ENCODE measurements at places on chromosomes 5 and 9.

- no peak for DNase-seq
These were observed 54.4 kb upstream of the EXOC3 start for GRCh38 chr5:388266-389196.

- no peak for DNase-seq
These were observed 14.9 kb downstream of the LHFPL2 start for GRCh38 chr5:78633700-78634099.

DNA sequence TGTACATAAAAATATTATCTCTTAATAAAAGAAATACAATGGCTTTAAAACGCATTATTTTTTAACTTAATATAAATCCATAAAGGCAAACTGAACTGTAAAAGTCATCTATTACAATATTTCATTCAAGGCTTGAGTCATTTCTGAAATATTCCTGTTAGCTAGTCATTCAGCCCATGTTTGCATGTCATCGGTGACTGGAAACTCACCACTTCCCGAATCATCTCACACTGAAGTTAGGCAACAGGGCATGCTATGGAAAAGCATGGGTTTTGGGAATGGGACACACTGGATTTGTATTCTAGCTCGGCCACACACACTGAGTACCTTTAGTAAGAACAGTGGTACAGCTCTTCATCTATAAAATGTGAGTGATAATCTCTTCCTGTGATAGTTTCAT lies 691.1 kb upstream of the C9orf72 start:
- DNase-seq = no peak

DNA sequence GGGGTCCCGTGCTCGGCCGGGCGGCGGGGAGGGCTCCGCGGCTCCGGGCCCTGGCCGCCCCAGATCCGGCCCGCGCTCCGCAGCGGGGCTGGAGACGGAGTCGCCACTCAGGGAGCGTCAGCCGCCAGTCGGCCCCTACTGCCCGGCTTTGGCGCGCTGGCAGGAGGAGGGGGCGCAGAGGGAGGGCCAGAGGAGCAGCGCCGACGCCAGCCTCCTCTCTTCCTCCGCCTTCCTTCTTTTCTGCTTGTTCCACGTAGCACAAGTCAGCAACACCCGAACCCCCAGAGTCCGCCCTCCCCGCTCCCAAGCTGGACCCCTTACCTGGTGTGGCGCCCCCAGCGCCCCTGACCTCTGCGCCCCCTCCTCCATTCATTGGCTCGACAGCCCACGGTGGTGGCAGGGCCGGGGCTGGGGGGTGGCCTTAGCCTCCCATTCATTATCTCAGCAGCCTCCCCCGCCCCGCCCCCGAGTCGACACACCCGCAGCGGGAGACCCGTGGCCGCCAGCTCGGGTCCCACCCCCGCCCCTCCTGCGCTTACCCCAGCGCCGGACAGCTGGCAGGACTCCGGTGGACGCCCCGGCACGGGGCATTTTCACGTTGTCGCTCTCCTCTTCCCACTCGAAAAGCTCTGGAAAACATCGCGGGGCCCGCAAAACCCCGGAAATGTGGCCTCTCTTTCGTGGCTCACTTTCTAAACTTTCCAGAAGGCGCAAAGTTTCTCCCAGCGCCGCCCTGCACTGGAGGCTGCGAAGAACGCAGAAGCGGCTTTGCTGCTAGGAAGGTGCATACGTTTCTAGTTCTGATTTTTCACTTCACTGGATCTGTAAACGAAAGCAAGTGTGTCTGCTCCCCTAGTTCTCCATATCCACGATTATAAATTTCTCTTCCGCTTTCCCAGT lies at the start of gene LPAR1:
LPAR1 (minus strand) TSS at position 140 of the 900 bp plus-strand sequence. CDS start 66,353 bp downstream, outside the sequence.
- no peak for DNase-seq

DNA sequence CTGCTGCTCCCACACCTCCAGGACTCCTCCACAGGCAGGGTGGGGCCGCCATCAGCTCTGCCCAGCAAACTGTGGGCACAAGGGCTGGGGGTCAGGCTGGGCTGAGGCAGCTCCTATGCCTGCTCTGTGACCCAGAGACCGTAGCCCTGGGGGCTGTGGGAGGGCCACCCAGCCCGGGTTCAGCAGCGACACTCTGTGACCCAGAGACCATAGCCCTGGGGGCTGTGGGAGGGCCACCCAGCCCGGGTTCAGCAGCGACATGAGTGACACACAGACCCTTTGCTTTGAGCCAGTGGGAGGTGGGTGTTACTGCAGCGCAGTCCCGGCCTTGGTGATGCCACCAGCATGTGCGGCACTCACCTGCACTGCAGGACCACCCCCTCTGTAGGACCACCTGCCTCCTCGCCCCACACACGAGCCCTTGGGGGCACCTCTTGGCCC lies 118.9 kb upstream of the LPCAT1 start:
- no peak for DNase-seq

DNA sequence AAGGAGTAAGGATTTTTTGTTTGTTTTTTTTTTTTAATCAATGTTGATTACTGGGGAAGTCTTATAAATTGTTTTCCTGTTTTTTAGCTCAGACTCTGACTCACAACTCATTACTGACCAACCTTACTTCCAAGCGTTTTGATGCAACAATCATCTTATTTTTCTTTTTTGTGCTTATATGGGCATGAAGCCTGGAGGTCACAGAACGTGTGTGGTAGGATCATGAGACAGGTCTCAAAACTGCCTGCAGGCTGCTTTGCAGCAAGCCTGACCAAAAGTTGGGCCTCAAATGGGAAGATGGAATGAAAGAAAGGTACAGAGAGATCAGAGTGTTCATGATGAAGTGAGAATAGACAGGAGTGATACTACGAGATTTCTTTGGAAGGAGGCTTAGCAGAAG lies 38.5 kb downstream of the SNCAIP start:
- DNase-seq = no peak

- no peak for DNase-seq
These were observed 401.4 kb downstream of the TMEM161B start for GRCh38 chr5:87867281-87867680.

DNA sequence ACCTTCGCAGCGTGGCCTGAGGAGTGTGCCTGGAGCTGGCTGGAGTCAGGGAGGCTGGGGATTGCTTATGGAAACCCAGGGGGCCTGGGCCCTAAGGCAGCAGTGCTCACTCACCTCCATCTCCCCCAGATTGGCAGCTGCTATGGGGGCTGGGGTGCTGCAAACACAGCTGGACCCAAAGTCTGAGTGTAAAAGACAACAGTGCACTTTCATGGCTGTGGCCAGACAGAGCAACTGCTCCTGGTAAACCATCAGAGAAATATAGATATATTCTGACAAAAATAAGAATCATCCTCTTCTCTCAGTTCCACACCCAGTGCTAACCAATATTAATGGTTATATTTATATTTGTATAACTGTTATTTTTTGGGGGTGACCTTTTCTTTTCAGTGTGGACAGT lies 123.9 kb downstream of the TENT4A start:
- DNase-seq = no peak

DNA sequence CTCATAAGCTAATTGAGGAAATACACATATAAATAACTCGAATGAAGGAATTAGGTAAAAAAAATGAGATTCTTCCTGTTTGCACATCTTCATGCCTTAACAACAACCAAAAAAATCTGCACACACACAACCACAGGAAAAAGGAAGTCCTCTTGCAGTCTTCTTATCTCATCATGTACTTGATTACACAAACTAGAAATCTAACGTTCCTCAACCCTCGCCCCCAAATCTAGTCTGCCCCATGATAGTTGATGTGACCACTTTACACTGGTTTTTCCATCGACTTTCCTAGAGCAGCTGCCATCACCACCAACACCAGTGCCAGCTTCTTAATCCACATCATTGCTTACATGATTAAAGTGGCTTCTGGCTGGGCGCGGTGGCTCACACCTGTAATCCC lies 31.2 kb upstream of the RNU6ATAC start:
- no peak for DNase-seq

- no peak for DNase-seq
These were observed 572.8 kb downstream of the TLE1 start for GRCh38 chr9:81116340-81117137.

DNA sequence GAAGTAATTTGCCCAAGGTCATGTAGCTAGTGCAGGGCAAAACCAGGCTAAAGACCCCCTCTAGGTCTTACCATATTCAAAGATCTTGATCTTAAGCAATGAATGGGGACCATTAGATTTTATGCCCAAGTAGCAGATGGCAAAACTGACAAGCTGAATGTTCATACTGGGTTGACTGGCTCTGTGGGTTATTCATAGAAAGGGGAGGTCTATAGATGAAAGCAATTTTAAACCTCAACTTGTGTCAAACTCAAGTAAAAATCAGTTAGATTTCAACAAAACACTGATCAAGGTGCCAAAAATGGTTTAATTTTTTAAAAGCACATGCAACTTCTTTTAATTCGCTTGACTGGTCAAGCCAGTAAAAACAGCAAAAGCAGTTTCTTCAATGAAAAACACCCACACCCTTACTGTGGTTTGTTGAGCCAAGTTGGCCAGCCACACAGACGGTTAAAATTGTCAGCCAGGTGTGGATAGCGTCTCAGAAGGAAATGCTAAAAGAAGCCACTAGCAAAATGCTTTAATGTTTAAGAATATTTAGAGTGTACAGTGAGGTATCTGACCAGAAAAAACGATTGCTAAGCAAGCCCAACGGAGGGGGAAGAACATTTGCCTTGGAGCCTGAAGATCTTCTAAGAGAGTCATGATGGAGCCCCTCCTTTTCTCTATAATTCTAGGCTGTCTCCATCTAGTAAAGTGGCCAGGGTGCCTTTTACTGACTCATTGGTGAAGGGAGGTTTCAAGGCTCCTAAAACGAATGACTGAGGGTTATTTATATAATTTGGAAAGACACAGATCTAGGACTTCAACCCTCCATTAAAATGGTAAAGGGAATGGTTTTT lies 539.6 kb upstream of the CLINT1 start:
- no peak for DNase-seq

GRCh38 chr9:31574006-31574765 lies 810.3 kb upstream of the ACO1 start:
- no peak for DNase-seq

- no peak for DNase-seq
These were observed 44.7 kb upstream of the TMEM215 start for GRCh38 chr9:32738501-32739172.
